ENCODE measurements at places on chromosomes 4 and X.

- DNase-seq, result no peak
- no peak overlapping the region for H3K27ac ChIP-seq
- H3K27me3 ChIP-seq, result no peaks in the 10 kb centered on the region
- no peaks in the 10 kb centered on the region for H3K4me1 ChIP-seq
These were observed 25.2 kb upstream of the GK start for GRCh38 chrX:30627818-30628652.

- DNase-seq, result no peak
- H3K27ac ChIP-seq, result no peak overlapping the region
- H3K4me1 ChIP-seq, result 0 out of 2 replicates have a peak, but pooled peaks cover 5% of the 10 kb centered on the region
- no peaks in the 10 kb centered on the region for H3K27me3 ChIP-seq
- H3K36me3 ChIP-seq, result no peaks in the 10 kb centered on the region
These were observed 135.8 kb upstream of the GUCY1A1 start for GRCh38 chr4:155530857-155531256.

DNA sequence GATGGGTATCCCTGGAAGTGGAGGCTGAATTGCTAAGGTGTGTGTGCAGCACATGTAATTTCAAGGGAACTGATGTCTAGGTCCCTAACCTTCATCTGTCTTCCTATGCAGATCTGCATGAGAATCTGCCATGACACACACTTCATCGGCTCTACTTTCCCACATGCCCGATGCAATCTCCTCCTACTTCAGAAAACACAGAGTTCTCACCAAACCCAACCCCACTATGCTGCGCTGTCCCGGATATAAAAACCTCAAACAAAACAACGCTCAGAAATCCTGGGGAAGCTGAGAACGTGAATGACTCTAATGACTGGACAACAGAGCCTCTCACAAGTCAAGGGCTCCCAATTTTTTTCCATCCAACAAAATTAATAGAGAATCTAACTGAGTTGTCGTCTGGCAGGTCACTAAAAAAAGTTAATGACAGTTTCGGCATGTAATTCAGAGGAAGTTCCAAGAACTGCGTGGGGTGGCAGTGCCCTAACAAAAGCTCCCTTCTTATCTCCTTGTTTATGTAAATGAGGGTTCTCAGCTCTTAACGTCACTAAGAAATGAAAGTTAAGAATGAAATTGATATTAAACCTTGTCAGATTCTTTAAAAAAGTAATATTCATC lies 39.0 kb downstream of the STX18 start:
- H3K4me1 ChIP-seq, result peaks cover 14% of the 10 kb centered on the region
- no peak for DNase-seq
- H3K36me3 ChIP-seq, result no peaks in the 10 kb centered on the region
- no peak overlapping the region for H3K27ac ChIP-seq

- H3K27ac ChIP-seq, result no peak overlapping the region
- no peaks in the 10 kb centered on the region for H3K36me3 ChIP-seq
- H3K27me3 ChIP-seq, result no peaks in the 10 kb centered on the region
- H3K4me1 ChIP-seq, result peaks cover 7% of the 10 kb centered on the region
- no peak overlapping the region for H3K4me3 ChIP-seq
These were observed 8.9 kb upstream of the HTRA3 start for GRCh38 chr4:8260656-8261111.

DNA sequence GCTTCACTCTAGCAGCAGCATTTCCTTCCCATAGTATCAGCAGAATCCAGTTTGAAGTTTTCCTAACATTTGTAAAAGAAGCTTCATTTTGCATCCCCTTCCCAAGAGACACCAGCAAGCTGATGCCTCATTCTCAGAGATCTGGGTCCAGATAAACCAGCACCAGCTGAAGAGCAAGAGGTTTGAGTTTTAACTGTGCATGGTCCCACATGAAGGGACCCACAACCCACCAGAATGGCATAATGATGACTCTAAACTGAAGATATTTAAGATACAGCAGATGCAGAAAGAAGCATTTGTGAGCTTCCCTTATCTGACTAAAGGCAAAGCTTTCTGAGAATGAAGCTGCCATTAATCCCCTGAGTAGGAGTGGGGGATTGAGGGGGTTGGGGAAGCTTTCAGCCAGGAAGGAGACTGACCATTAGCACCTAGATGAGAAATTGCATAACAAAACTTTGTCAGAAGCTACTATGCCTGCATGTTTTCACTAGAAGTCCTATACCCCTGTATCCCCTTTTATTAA lies 18.6 kb downstream of the NUDT6 start:
- H3K4me1 ChIP-seq, result peaks cover 40% of the 10 kb centered on the region
- H3K4me3 ChIP-seq, result no peak overlapping the region
- no peak for DNase-seq
- H3K36me3 ChIP-seq, result peaks cover 15% of the 10 kb centered on the region
- no peaks in the 10 kb centered on the region for H3K27me3 ChIP-seq

GRCh38 chr4:67593741-67594175 lies 35.2 kb downstream of the STAP1 start:
- no peak overlapping the region for H3K27ac ChIP-seq
- no peak for DNase-seq
- peaks cover 5% of the 10 kb centered on the region for H3K27me3 ChIP-seq
- no peak overlapping the region for H3K4me3 ChIP-seq
- peaks cover 27% of the 10 kb centered on the region for H3K36me3 ChIP-seq
- peaks cover 10% of the 10 kb centered on the region for H3K4me1 ChIP-seq

GRCh38 chr4:100651499-100652175 lies 133.8 kb upstream of the EMCN start:
- H3K27me3 ChIP-seq, result no peaks in the 10 kb centered on the region
- no peaks in the 10 kb centered on the region for H3K4me1 ChIP-seq
- no peak overlapping the region for H3K4me3 ChIP-seq
- no peak for DNase-seq
- H3K27ac ChIP-seq, result no peak overlapping the region
- H3K36me3 ChIP-seq, result no peaks in the 10 kb centered on the region

GRCh38 chr4:181982437-181982836 lies 260.8 kb upstream of the TENM3 start:
- H3K27me3 ChIP-seq, result no peaks in the 10 kb centered on the region
- H3K4me1 ChIP-seq, result peaks cover 39% of the 10 kb centered on the region
- H3K4me3 ChIP-seq, result no peak overlapping the region
- no peak overlapping the region for H3K27ac ChIP-seq

- H3K36me3 ChIP-seq, result no peaks in the 10 kb centered on the region
- H3K4me3 ChIP-seq, result no peak overlapping the region
- no peak overlapping the region for H3K27ac ChIP-seq
- no peaks in the 10 kb centered on the region for H3K4me1 ChIP-seq
These were observed 6.5 kb upstream of the TMEM184C start for GRCh38 chr4:147610686-147611085.

DNA sequence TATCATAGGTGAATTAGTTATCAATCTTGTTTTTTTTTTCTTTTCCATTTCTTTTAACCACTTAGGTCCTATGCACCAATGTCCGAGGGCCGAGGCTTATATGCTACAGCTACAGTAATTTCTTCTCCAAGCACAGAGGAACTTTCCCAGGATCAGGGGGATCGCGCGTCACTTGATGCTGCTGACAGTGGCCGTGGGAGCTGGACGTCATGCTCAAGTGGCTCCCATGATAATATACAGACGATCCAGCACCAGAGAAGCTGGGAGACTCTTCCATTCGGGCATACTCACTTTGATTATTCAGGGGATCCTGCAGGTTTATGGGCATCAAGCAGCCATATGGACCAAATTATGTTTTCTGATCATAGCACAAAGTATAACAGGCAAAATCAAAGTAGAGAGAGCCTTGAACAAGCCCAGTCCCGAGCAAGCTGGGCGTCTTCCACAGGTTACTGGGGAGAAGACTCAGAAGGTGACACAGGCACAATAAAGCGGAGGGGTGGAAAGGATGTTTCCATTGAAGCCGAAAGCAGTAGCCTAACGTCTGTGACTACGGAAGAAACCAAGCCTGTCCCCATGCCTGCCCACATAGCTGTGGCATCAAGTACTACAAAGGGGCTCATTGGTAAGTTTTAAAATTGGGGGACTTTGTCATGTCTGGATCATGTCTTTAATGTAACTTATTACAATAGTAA lies 250.7 kb downstream of the RAPGEF2 start:
- DNase-seq, result no peak
- no peaks in the 10 kb centered on the region for H3K4me1 ChIP-seq
- H3K36me3 ChIP-seq, result peaks cover 49% of the 10 kb centered on the region

Data from WTC11 (cell line).